ENCODE measurements at places on chromosomes 2 and 18.

DNA sequence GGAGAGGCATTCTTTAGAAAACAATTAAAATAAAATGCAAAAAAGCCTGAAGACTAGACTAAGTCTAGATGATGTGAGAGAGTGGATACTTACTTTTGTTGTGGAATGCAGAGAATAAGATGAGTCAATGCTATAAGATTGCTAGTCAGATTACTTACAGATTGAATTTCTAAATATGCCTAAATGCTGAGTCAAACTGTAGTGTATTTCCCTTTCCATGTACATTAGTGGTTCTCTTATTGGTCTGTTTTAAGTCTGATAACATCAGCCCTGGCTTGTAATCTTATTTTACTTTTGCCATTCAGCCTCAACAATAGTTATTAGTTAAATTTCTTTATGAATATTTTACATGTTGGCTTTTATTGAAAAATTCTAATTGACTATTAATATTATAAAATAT, 702.7 kb downstream of the SOCS6 start:
- DNase-seq: no peak

- DNase-seq: no peak
These were observed 277.7 kb upstream of the SALL3 start for GRCh38 chr18:78701771-78702396.

DNA sequence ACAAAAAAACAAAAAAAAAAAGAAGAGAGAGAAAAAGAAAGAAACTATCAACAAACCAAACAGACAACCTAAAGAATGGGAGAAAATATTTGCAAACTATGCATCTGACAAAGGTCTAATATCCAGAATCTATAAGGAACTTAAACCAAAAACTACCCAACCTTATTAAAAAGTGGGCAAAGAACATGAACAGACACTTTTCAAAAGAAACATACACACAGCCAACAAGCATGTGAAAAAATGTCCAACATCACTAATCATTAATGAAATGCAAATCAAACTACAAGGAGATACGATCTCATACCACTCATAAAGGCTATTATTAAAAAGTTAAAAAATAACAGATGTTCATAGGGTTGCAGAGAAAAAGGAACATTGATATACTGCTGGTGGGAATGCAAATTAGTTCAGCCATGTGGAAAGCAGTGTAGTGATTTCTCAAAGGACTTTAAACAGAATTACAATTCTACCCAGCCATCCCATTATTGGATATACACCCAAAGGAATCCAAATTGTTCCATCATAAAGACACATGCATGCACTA, 7.2 kb upstream of the POLE4 start:
- no peak for DNase-seq

- DNase-seq: no peak
These were observed 24.1 kb downstream of the RBM43 start for GRCh38 chr2:151237422-151238025.

- DNase-seq: peak; percentile 50
These were observed 240.6 kb downstream of the SOX11 start for GRCh38 chr2:5932556-5933469.

DNA sequence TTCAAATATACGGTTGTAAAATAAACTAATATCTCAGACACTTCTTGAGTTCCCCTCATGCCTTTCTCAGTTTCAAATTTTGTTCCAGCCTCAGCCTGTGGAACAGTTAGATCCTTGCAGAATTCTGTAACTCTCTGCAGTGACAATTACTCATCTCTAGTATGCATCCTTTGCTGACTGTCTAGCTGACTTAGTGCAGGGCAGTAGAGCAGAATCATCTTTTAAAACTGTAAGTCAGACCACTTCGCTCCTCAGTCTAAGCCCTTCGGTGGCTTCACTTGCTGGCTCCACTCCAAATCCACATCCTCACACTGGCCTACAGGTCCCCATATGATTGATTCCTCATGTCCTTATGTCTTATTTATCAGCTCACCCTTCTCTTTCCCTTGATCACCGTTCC, 164.1 kb upstream of the ZSWIM2 start:
- no peak for DNase-seq

GRCh38 chr2:181235683-181236459, 221.3 kb upstream of the ITGA4 start:
- no peak for DNase-seq

GRCh38 chr2:138610201-138610953, 108.8 kb downstream of the SPOPL start:
- no peak for DNase-seq

- no peak for DNase-seq
These were observed 72.6 kb downstream of the AOX1 start for GRCh38 chr2:200658278-200658864.

- DNase-seq: peak; percentile 82
These were observed 224.0 kb upstream of the ID2 start for GRCh38 chr2:8457699-8458502.

GRCh38 chr2:81672516-81672915, 1368.0 kb upstream of the LRRTM1 start:
- DNase-seq: no peak

DNA sequence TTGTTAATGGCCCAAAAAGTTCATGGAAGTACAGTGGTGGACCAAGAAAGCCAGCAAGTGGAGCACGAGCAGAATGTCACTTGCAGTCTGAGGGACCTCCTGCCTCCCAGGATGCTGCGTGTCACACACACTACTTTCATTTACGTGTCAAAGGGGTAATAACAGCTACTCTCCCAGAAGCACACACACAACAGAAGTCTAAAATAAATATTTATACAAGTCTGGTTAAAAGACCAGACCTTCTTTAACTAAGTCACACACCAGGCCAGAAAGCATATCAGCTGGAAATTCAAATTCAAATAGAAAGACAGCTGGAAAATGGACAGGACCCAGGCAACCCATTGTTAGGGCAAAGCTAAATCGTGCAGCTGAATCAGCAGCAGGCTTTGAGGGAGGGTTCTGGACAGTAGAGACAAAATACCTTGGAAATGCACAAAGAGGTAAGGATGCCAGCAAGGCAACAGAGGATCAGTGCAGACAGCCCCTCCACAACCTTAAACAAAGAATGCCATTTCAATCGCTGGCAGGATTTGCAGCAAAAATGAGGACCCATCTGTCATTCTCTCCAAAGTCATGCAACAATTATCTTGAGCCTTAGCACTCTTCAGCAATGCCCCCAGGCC, 160.5 kb downstream of the TMEM163 start:
- DNase-seq: peak; percentile 83

GRCh38 chr18:6056171-6056910, 161.0 kb upstream of the TMEM200C start:
- no peak for DNase-seq

- no peak for DNase-seq
These were observed 214.8 kb downstream of the SP3 start for GRCh38 chr2:173750353-173750801.

- no peak for DNase-seq
These were observed 7.3 kb downstream of the IL1F10 start for GRCh38 chr2:113075030-113075429.

GRCh38 chr2:159131914-159132281, 154.6 kb downstream of the WDSUB1 start:
- no peak for DNase-seq

DNA sequence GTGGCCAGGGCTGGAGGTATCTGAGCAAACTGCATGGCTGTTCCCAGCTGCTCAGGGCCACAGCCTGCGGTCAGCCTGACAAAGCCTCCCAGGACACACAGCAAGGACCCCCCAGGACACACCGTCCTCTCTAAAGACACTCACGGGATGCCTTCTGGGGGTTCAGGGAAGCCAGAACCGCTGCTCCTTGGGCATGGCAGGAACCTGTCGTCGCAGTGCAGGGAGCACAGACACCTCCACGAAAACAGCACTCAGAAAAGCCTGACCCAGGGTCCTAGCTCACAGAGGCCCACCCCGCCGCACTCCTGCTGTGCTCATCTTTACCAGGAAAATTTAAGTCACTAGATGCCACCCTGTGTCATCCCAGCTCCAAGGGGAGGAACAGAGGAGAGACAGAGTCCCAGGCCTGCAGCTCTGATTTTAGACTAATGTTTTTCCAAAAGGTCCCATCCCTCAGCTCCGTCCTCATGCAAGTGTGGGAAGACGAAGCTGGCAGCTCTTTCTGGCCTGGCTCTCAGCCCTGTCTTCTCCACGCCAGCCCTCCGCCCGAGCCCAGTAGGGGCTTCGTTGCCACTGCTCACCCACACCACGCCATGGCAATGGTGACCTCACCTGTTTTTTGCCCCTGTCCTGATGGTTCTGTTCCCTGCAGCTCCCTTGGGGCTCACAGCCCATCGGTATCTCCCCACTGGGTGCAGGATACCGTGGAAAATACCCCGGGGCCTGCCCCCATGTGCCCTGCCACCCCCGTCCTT, 23.9 kb upstream of the SLC66A3 start:
- DNase-seq: no peak

DNA sequence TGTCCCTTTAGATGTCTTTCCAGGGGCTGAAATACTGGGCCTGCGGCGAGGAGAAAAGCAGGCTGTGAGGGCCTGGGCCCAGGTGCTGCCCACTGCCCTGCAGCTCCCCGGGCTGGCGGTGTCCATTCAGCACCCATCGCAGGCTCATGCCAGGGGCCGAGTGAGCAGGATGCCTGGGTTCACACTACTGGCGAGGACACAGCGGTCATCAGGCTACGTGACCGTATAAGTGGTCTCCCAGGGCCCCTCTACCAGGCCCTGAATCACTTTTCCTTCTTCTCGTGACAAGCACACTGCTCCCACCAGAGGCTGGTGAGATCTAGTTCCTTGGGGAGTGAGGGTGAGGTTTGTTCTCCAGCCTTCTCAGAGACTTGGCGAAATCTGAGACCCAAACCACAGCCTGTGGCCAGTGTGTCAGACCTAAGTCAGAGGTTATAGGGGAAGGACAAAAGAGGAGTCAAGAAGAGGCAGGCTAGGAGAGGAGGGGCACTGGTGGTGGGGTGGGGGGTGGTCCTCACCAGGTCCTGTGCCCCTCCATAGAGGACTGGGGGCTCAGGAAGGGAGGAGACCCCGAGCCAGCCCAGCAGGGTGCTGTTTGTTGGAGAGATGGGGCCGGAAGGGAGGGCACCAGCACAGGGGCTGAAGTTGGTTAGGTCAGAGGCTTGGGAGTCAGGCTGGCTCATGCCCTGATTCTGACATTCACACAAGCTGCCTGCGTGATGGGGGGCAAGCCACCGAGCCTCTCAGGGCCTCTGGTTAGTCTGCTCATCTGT, 6.6 kb upstream of the SEMA4C start:
- DNase-seq: no peak

GRCh38 chr2:127348426-127349000, 39.3 kb downstream of the MAP3K2 start:
- no peak for DNase-seq

DNA sequence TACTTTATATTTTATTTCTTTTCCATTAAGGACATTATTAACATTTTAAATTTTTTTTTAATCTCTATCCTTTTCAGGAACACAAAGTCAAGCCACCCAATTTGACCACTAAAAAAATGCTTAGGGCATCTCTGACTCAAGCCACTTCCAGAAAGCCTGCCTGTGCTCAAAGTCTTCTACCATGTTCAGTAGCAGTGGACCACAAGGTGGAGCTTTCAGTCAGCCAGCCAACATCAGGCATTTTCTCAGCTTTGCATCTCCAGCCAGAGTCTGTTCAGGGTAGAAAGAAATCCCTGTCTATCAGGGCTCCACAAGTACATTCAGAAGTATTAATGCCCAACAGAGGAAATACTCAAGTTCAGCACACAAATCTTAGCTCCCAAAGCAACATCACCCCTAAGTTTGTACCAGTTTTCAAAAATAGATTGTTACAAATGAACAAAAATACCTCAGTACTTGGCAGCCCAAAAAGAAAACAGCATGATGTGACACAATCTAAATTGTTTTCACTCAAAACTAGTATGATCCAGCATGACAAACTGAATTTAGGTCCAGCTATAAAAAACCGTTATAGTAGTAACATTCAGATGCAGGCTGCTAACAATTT, 37.6 kb downstream of the C18orf63 start:
- DNase-seq: peak; percentile 60

DNA sequence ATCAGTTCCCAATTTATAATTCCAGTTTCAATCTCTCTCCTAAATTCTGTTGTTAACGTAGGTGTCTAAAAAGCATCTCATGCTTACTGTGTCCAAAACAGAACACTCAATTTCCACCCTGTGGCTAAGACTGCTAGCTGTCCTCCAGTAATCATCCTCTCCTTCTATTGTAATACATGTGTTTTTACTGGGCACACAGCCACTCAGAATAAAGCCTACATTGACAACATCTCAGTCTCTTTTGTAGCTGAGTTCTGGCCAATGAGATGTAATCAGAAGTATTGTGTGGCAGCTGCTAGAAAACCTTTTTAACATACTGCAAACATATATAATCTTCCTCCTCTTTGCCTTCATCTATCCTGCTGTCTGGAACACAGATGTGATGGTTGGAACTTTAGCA, 29.4 kb upstream of the TSPYL6 start:
- no peak for DNase-seq

DNA sequence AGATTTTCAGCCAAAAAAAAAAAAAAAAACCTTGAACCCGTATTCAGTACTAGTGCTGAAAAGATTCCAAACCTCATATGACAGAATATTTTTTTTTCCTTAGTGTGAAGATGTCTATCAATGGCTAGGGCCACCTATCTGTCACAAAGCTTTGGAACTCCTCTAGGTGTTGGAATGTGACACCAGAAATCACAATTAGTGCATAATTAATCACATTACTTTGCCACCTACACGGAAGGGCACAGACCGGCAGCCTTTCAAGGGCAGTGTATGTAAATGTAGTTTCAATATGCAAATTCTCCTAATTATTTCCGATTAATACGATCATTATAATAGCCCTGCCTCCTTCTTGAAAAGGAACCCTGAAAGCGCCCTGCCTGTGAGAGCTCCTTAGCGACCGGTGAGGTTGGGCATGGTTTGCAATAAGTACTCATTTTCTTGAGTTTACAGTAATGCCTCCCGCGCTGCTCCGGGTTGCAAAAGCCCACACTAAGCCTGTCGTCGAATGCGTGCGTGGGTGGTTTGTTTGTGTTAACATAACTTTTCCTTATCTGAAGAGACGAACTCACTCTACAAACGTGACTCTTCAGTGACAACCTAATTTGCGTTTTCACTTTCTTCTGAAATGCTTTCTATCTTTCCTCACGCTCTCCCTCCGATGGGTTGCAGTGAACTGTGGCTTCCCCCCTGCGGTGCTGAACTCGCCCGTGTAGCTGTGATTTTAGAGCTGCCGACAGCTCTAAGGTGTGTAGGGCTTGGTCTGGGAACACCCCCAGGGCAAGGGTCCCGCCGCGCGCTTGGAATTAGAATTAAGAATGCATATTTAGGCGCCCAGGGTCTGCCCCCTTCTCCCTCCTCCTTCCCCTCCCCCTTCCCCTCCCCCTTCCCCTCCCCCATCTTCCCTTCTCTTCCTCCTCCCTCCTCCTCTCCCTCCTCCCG, 765 bp upstream of the ID2 start:
- DNase-seq: peak; percentile 73

All from DMS153 (cell line).